Sigmoid colon (tissue), 7 donors: ENCODE measurements at places on chromosomes 7 and 10. TPM values are rescaled to one million over a fixed set of nuclear protein-coding genes. Genes with fewer than 3 reads are reported as not detected.
A peak's percentile ranks its signal among the peaks of the same experiment; 100 is the strongest.

DNA sequence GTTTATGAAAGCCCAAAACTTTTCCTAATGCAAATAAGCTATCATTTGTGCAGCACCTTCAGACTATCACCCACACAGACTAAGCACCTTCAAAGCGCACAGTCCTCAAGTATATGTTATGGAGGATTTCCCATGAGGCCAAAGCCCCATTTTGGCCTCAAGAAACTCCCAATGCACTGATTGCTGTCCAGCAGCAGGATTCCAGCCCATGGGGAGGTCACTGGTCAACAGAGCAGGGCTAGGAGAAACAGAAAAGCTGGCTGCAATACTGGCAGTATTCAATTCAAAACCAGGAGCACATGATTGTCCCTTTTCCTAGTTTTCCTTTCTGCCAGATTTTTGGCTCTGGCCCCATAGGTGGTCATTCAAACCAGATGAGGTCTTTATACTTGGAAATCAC, 24.5 kb upstream of the KIAA1217 start:
- no peak overlapping the region for H3K27ac ChIP-seq
- no peak overlapping the region for H3K4me3 ChIP-seq

- H3K36me3 ChIP-seq: no peaks in the 10 kb centered on the region
- no peak for DNase-seq
- H3K27me3 ChIP-seq: no peaks in the 10 kb centered on the region
- H3K27ac ChIP-seq: no peak overlapping the region
Measured at GRCh38 chr7:127812540-127812939, 160.5 kb downstream of the SND1 start.

GRCh38 chr7:131327049-131327625, 539 bp upstream of the MKLN1 start:
- H3K4me1 ChIP-seq: peaks cover 15% of the 10 kb centered on the region
- H3K36me3 ChIP-seq: no peaks in the 10 kb centered on the region
- H3K27ac ChIP-seq: peak overlapping the region; percentile 97
- H3K4me3 ChIP-seq: peak overlapping the region; percentile 99
- DNase-seq: no peak

GOLGA7B gene
- total RNA-seq: 0.71 TPM
